ENCODE measurements at places on chromosomes 7 and 10.

DNA sequence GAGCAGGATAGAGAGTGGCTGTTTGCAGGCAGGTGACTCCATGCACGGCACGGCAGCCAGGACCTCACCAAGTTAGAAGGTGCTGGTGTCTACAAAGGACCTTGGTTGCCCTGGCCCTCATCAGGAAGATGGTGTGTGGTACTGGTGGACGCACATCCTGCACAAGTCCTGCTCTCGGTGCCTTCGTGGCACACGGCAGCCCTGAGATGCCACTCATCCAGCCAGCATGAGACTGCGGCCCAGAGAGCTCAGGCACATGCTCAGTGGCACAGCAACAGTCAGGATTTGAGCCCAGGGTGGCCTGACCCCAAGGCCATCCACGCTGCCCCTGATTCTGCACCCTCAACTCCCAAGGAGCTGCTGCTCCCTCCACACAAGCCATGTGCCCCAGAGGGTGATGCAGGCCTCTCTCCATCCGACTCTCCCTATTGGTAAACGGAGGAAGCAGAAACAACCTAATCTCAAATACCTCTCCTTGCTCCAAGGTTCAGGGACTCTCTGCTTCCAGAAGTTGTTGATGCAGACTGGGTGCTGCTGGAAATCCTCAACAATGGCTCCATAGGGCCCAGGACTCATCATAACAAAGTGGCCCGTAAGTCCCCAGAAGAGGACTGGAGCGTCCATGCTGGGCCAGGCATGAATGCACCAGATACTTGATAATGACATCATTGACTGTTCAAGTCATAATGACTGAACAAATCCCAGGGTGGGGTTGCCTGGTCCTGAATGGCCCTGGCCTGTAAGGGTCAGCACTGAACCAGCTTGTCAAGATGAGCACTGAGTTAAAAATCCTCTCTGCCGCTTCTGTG, 93.6 kb downstream of the ARHGAP22 start:
- no peak for DNase-seq

DNA sequence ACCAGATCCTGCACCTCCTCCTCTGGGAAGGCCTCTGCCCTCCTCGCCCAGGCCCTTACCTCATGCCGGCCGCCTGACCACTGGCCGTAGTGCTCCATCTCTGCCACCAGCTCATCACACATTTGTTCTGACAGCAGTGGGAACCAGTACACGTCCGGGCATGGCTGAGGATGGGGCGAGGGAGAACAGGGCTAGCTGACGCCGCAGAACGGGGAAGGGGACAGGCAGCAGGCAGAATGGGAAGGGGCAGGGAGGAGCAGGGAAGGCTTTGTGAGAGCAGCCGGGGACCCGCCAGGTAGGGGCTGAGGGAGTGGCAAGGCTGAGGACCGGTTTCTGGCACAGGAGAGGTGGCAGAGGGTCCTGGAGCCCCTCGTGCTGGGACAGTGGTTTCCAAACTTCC, 8.0 kb upstream of the MOGAT3 start:
- no peak for DNase-seq

GRCh38 chr10:72069751-72070526, 18.4 kb downstream of the SPOCK2 start:
- no peak for DNase-seq

DNA sequence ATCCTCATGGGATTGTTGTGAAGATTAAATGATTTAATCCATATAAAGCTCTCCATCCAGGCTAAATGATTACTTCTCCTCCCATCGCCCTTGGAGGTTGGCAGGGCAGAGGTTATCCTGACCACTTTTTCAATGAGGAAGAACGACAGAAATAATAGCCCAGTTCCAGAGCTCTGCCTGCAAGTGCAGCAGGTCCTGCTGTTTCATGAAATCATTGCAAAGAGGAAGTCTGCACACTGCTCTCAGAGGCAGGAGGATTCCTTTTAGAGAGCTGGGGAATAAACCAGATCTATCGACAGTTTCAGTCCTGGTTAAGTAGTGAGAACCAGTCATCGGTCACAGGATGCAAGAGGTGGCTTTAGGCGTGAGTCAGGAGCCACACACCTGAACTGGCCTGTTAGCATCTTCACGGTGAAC, 25.0 kb upstream of the CDH23 start:
- DNase-seq = no peak

- DNase-seq = no peak
These were observed 21.4 kb downstream of the LAT2 start for GRCh38 chr7:74231232-74231590.

- DNase-seq = no peak
These were observed 474.8 kb upstream of the PFKP start for GRCh38 chr10:2592360-2593160.

- DNase-seq = no peak
These were observed 30.5 kb upstream of the ZRANB1 start for GRCh38 chr10:124911124-124912067.

- no peak for DNase-seq
These were observed 1.2 kb upstream of the MAT1A start for GRCh38 chr10:80290474-80291220.

DNA sequence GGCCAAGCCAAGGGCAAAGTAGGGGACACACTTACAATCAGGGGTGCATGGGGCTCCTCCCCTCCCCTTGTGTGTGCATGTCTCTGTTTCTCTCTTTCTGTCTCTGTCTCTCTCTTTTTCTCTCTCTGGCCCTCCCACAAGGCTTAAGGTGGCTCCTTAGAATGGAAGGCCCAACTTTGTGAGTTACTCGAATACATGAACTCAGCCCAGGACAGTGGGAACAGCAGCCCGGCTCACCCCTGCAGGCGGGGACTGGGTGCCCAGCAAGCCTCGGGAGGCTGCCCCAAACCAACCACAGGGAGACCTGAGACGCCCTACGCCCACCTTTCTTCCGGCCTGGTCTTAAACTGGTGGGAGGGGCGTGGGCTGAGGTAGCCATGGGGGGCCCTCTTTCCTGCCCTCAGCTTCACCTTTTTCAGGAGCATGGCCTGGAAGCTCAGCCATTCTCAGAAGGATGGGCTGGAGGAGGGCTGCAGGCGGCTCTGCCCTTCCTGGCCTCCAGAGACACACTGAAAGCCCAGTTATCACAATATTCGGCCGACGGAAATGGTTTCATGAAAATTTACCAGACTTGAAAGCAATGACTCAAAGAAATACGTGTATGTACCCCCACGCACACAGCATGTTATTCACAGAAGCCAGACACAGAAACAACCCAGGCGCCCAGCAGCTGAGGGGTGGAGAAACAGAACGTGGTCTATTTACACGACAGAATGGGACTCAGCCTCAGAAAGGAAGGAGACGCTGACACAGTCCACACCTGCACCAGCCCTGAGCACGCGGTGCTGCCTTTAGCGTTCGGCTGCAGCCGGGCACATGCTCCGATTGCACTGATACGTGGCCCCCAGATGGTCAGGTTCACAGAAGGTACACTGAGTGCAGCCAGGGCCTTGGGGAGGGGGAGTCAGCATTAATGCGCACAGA, 229.5 kb downstream of the PTPRN2 start:
- no peak for DNase-seq

GRCh38 chr7:117896339-117896738, 23.1 kb upstream of the CTTNBP2 start:
- no peak for DNase-seq

- DNase-seq = no peak
These were observed 196.3 kb downstream of the DNAJC1 start for GRCh38 chr10:21807180-21807579.

- DNase-seq = peak; percentile 75
These were observed 63.5 kb downstream of the LHPP start for GRCh38 chr10:124524991-124525653.

DNA sequence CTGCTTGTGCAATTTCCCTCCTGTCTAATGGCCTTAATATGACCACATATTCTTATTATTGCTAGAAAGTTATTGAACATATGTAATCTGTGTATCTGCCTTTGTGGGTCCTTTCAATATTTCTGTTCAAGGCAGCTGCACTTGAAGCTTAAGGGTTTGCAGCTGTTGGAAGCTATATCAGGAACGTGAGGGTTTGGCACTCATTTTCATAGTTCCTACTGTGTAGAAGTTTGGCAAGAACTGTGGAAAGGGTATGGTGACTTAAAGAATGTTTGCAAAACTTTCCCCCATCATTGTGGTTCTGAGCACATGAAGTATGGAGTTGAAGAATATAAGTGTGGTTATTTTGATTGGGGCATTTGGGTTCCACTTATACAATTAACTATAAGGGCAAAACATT, 144.7 kb upstream of the SEMA3A start:
- DNase-seq = no peak

DNA sequence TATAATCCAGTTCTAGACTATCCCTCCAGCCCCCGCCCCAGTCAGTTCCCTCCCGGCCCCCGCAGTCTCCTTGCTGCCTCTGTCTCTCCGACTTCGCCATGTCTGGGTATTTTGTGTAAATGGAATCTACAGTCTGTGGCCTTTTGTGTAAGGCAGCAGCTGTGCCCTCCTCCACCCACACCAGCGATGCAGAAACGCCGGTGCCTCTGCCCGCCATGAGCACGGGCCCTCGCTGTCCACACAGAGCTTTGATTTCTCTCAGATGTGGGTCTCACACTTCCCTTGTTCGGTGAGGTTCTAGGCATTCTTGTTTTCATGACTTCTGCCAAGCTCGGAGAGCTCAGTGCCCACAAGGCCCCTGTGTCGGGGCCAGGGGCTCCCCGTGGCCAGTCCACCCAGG, 37.8 kb downstream of the NKX6-2 start:
- DNase-seq = no peak

GRCh38 chr7:117009705-117010361, 56.5 kb downstream of the ST7 start:
- no peak for DNase-seq

DNA sequence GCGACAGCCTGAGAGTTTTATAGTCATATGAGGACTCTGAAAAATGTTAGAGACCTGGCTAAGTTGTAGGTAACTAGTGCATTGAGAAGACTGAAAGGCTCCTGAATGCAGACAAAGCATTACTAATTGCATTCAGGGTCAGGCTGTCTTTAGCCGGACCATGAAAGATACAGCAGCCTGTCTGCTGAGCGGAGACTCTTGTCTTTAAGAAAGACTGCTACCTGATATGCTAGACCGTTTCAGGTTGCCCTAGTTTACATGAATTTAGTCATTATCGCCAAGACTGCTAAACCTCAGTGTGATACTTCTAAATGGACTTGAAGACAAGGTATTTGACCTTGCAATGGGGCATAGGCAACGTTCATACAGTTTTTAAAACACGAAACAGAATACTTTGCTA, 81.2 kb downstream of the BMPR1A start:
- no peak for DNase-seq

GRCh38 chr7:41147606-41148485, 555.0 kb downstream of the INHBA start:
- peak; percentile 50 for DNase-seq

- no peak for DNase-seq
These were observed 24.6 kb upstream of the KDM7A start for GRCh38 chr7:140201393-140201792.

DNA sequence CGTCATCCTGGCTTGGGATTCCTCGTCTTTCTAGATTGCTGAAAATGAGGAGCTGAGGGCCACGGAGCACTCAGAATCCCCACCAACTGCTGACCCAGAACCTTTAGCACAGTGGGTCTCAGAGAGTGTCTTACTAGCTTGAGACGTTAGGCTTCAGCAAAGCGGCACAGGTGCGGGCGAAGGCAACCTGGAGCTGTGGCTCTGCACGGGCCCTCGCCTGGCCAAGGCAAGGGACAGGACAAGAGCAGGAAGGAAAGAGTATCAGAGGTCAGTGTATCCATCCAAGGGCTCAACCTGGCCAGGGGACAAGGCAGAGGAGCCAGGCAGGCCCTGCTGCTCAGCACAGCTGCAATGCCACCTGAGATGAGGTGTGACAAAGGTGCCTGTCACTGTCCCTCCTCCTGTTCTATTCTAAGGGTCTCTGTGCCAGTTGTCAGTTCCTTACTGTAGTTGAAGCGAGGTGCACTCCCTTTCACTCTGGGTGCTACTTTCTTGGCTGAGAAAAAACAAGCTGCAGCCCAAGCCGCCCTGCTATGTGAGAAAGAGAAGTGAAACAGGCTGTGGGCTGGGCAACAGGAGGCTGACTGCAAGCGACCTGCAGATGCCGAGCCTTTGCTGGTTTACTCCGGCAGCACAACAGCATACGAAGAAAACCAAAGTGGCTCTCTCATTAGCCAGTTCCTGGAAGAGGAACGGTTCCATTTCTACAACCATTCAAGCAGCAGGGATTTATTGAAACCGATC, 33.3 kb upstream of the KDM7A start:
- DNase-seq = no peak

DNA sequence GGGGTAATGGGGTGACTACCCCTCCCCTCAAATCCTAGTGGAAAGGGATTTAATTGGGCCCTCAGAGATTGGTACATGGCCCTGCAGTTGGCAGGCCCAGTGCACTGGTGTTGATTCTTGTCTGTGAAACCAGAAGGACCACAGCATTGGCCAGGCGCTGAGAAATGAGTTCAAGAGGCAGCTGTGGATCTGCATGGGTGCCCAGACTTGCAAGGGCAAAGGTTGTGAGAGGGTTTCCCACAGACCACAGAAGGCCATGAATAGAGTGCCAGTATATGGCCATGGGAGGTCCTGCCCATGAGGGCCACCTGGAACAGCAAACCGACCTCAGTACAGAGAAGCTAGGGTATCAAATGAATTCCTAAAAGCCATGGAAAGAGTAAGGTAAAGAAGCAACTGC, 32.9 kb downstream of the TMEM168 start:
- no peak for DNase-seq

GRCh38 chr10:49359349-49360270, 36.3 kb downstream of the DRGX start:
- no peak for DNase-seq

DNA sequence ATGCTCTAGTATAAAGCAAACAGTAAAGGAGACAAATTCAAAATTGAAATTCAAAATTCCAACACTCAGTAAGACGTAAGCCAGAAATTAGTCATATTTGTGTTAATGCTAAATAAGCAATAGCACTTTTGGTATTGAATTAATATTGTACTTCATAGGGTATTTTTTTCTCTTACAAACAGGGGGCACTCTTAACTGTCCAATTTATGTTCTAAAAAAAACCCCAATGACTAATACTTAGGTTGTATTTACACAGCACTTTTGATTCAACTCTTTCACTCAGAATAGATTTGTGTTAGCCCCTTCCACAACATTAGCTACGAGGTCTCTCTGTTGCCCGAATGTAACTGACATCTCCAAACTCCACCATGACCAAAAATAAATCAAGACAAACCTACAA, 284.9 kb upstream of the COBL start:
- DNase-seq = no peak

GRCh38 chr10:110701617-110701971, 57.5 kb downstream of the RBM20 start:
- no peak for DNase-seq

- DNase-seq = no peak
These were observed 63.4 kb upstream of the PLA2G12B start for GRCh38 chr10:73017955-73018480.

GRCh38 chr10:113104047-113104446, 154.0 kb downstream of the TCF7L2 start:
- peak; percentile 55 for DNase-seq

GRCh38 chr10:76229341-76229740, 797.9 kb downstream of the LRMDA start:
- DNase-seq = no peak
